Naive thymus-derived CD4-positive, alpha-beta T cell (primary cell): ENCODE measurements at places on chromosomes 2 and 18. TPM values are rescaled to one million over a fixed set of nuclear protein-coding genes. Genes with fewer than 3 reads are reported as not detected.

DNA sequence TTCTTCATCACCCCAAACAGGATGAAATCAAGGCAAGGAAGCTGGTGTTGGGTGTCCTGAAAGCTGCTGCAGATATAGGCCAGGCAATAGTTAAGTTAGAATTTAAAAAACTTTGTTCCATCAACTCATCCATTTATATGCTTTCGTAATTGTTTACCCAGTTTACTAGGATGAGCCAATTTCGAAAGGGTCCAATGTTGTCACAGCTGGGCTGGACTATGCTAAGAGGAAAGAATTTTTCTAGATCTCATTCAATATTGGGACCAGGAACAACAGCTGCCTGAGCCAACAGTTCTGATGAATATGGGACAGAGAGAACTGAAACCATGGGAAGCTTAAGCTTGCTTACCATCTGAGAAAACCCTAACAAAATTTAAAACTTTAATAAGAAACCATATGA is 21.6 kb upstream of the SP3 start:
- no peaks in the 10 kb centered on the region for H3K27me3 ChIP-seq
- no peak overlapping the region for H3K4me3 ChIP-seq
- H3K36me3 ChIP-seq: no peaks in the 10 kb centered on the region
- no peaks in the 10 kb centered on the region for H3K4me1 ChIP-seq
- no peak overlapping the region for H3K27ac ChIP-seq
- no peak for DNase-seq

DNA sequence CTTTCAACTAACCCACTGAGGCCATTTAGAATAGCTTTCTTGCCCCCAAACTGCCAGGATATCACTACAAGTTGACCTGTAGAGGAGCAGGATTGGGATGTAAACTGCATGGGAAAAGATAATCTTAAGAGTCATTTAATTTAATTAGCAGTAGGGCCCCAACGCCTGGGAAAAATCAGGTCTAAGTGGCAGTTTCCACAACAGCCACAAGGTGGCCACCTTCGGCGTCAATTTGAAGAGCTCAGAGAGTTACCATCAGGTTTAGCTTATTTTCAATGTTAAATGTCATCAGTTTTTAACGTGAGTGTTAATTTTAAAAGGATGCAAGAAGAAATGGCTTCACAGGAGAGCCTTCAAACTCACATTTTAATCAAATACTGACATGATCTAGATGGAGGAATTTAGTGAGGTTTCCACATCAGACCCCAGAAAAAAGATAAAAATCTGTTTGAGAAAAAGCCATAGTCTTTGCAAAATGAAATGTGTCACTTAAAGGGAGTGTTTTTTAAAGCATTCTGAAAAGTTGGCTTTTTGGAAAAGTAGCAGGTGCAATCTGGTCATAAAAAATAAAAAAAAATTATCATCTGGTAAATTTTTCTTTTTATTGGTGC is 77.3 kb upstream of the UPP2 start:
- no peak overlapping the region for H3K4me3 ChIP-seq
- DNase-seq: peak; percentile 46
- H3K36me3 ChIP-seq: no peaks in the 10 kb centered on the region
- H3K27ac ChIP-seq: no peak overlapping the region
- H3K27me3 ChIP-seq: no peaks in the 10 kb centered on the region

- no peak overlapping the region for H3K27ac ChIP-seq
- no peaks in the 10 kb centered on the region for H3K4me1 ChIP-seq
- no peak for DNase-seq
- no peak overlapping the region for H3K4me3 ChIP-seq
- H3K36me3 ChIP-seq: no peaks in the 10 kb centered on the region
These were observed 25.9 kb downstream of the GKN2 start for GRCh38 chr2:68926796-68927195.

GRCh38 chr2:172089633-172090032 is 4.3 kb downstream of the DLX1 start:
- H3K27me3 ChIP-seq: peaks cover 95% of the 10 kb centered on the region
- H3K36me3 ChIP-seq: no peaks in the 10 kb centered on the region
- peak; percentile 17 for DNase-seq
- H3K4me1 ChIP-seq: peaks cover 36% of the 10 kb centered on the region
- no peak overlapping the region for H3K27ac ChIP-seq

- no peaks in the 10 kb centered on the region for H3K27me3 ChIP-seq
- no peaks in the 10 kb centered on the region for H3K4me1 ChIP-seq
- no peak overlapping the region for H3K4me3 ChIP-seq
- no peak overlapping the region for H3K27ac ChIP-seq
- no peak for DNase-seq
These were observed 103.5 kb downstream of the TSHZ1 start for GRCh38 chr18:75314117-75314516.

FBXO15 gene
- total RNA-seq: 4.8 TPM

GRCh38 chr2:205699515-205700289 is 17.4 kb downstream of the NRP2 start:
- H3K4me1 ChIP-seq: no peaks in the 10 kb centered on the region
- no peak overlapping the region for H3K27ac ChIP-seq
- H3K27me3 ChIP-seq: no peaks in the 10 kb centered on the region
- no peaks in the 10 kb centered on the region for H3K36me3 ChIP-seq
- DNase-seq: no peak

DNA sequence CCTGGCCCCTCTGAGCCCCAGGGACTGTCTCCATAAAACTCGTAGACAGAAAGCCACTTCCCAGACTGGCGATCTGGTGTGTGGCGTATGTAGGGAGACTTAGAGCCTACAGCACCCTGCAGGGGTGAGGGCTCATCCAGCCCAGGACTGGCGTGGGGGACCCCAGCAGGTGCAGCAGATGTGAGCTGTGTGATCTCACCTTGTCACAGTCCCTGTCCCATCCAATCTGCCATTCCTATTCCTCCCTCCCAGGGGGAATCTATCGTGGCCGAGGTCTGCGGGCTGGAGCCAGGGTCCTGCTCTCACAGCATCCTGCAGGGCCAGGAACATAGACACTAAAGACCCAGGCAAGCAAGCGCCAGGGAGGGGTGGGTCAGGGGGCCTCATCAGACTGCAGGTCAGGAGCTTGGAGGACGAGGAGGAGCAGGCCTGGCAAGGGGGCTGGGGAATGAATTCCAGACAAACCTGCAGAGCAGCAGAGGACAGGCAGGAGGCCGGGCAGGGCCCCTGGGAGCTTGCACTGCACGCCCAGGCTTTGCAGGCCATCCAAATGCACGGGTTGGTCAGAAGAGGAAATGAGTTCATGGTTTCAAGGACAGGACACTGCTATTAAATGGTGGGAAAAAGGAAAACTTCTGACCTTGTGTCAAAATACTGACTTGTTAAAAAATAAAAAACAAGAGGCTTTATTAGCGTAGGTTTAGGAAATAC is 32.5 kb downstream of the HS6ST1 start:
- no peak overlapping the region for H3K27ac ChIP-seq
- no peak overlapping the region for H3K4me3 ChIP-seq
- DNase-seq: no peak
- no peaks in the 10 kb centered on the region for H3K4me1 ChIP-seq

FSHR gene
- not detected for total RNA-seq

GRCh38 chr2:111220962-111221361 is 100.2 kb downstream of the BCL2L11 start:
- DNase-seq: no peak
- no peaks in the 10 kb centered on the region for H3K27me3 ChIP-seq
- H3K36me3 ChIP-seq: no peaks in the 10 kb centered on the region

NEURL3 gene
- total RNA-seq: 0.27 TPM

GRCh38 chr2:191262436-191262835 is 17.2 kb downstream of the MYO1B start:
- DNase-seq: no peak
- no peaks in the 10 kb centered on the region for H3K4me1 ChIP-seq
- H3K27ac ChIP-seq: no peak overlapping the region
- H3K4me3 ChIP-seq: no peak overlapping the region
- no peaks in the 10 kb centered on the region for H3K27me3 ChIP-seq
- no peaks in the 10 kb centered on the region for H3K36me3 ChIP-seq

- DNase-seq: peak; percentile 64
- H3K4me3 ChIP-seq: no peak overlapping the region
- no peaks in the 10 kb centered on the region for H3K36me3 ChIP-seq
- peaks cover 57% of the 10 kb centered on the region for H3K4me1 ChIP-seq
- peak overlapping the region; percentile 46 for H3K27ac ChIP-seq
These were observed 5.7 kb upstream of the WIPF1 start for GRCh38 chr2:174603280-174603679.

DNA sequence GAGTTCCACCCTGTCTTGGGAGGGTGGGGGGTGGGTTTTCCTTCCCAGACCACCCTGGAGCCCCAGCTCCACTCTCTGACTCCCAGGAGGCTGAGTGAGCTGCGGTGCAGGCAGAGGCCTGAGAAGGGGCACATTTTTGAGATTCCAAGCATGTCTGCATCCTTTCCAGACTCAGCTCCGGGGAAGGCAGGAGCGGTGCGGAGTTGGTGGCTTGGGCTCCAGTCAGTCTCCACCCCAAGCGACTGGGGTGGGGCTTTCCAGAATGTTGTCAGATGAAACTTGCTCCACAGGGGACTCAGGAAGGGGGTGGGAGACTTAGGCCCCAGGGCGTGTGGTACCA is 44.2 kb upstream of the HS6ST1 start:
- DNase-seq: no peak
- H3K4me1 ChIP-seq: no peaks in the 10 kb centered on the region

DHRS9 gene
- total RNA-seq: 0.24 TPM

METTL5 gene
- total RNA-seq: 51.1 and 52.9 TPM in 2 replicates

ALLC gene
- not detected in 2 replicates for total RNA-seq

- no peak for DNase-seq
- no peak overlapping the region for H3K27ac ChIP-seq
- H3K4me1 ChIP-seq: no peaks in the 10 kb centered on the region
- no peaks in the 10 kb centered on the region for H3K27me3 ChIP-seq
These were observed 44.3 kb upstream of the FIGN start for GRCh38 chr2:163779970-163780597.

GRCh38 chr2:156935616-156936015 is 321.9 kb upstream of the GALNT5 start:
- H3K27me3 ChIP-seq: no peaks in the 10 kb centered on the region
- no peak overlapping the region for H3K4me3 ChIP-seq
- H3K36me3 ChIP-seq: no peaks in the 10 kb centered on the region
- no peaks in the 10 kb centered on the region for H3K4me1 ChIP-seq

GRCh38 chr2:7292154-7292691 is 375.0 kb downstream of the RNF144A start:
- H3K36me3 ChIP-seq: no peaks in the 10 kb centered on the region
- no peaks in the 10 kb centered on the region for H3K4me1 ChIP-seq

TTC39C gene
- 91.6 TPM for total RNA-seq

DNA sequence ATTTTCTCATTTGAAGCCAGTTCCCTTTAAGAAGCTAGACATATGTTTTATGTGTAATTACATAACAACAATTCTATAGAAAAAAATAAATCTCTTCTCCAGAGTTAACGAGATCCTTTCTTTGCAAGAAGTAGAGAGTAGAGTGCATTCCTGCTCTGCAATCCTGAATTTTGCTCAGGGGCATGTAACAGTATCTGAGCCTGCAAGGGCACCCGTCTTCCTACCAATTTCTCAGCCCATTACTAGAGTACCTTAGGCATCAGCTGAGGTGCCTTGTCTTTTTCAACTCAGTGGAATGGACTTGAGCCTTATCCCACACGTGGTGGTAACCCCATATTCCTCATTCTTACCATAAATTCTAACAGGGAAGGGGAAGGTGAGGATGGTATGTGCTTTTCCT is 205.9 kb downstream of the IKZF2 start:
- H3K36me3 ChIP-seq: no peaks in the 10 kb centered on the region
- H3K27ac ChIP-seq: no peak overlapping the region
- no peak for DNase-seq
- no peaks in the 10 kb centered on the region for H3K4me1 ChIP-seq
- H3K4me3 ChIP-seq: no peak overlapping the region

- no peaks in the 10 kb centered on the region for H3K27me3 ChIP-seq
- no peak overlapping the region for H3K27ac ChIP-seq
- DNase-seq: no peak
These were observed 185.6 kb upstream of the SALL3 start for GRCh38 chr18:78794071-78794430.
